ENCODE measurements at places on chromosomes 3 and 15. TPM values are rescaled to one million over a fixed set of nuclear protein-coding genes. Genes with fewer than 3 reads are reported as not detected.

DNA sequence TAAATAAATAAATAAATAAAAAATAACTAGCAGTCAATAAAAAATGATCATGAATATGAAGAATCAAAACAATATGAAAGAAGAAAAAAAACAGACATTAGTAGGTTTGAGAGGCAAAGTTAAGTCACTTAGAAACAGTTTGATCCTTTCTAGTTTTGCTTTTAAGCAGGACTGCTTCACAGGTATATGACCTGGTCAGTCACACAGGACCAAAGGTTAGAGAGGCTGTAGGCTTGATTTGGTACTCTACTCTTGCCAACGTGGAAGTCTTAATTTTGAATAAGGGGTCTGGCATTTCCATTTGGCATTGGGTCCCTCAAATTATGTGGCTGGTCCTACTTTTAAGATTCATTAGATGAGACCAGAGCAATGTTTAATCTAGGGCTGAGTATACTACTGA lies 441.7 kb upstream of the NECTIN3 start:
- no peak for DNase-seq

- DNase-seq: no peak
Observed at GRCh38 chr15:88518903-88519302, 27.6 kb downstream of the DET1 start.

- no peak for DNase-seq
Observed at GRCh38 chr3:194852831-194853508, 167.3 kb downstream of the FAM43A start.

DNA sequence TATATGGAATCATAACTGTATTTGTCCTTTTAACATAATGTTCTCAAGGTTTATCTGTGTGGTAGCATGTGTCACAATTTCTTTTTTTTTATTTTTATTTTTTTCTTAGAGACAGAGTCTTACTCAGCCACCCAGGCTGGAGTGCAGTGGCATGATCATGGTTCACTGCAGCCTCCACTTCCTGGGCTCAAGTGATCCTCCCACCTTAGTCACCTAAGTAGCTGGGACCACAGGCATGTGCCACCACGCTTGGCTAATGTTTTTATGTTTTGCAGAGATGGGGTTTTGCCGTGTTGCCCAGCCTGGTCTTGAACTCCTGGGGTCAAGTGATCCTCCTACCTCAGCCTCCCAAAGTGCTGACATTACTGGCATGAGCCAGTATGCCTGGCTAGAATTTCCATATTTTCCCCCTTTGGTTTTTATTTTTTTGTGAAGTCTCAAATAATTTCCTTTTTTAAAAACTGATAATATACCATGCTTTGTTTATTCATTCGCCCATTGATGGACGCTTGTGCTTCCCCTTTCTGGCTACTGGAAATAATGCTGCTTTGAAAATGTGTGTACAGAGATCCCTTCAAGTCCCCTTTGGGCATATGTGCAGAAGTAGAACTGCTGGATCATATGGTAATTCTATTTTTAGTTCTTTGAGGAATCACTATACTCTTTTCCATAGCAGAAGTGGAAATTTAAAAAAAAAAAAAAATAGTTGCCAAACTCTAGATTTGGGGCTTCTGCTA lies 28.4 kb downstream of the TMEM40 start:
- no peak for DNase-seq

GRCh38 chr15:93219859-93220420 lies 130.9 kb upstream of the RGMA start:
- no peak for DNase-seq

GRCh38 chr3:87090631-87091030 lies 99.7 kb upstream of the VGLL3 start:
- no peak for DNase-seq

CYP19A1 gene
- polyA plus RNA-seq: not detected

EFCC1 gene
- 2.8 TPM for polyA plus RNA-seq

C3orf49 gene
- 0.46 TPM for polyA plus RNA-seq

INSYN1 gene
- 19.3 TPM for polyA plus RNA-seq
